ENCODE measurements at places on chromosomes 11 and 22.

DNA sequence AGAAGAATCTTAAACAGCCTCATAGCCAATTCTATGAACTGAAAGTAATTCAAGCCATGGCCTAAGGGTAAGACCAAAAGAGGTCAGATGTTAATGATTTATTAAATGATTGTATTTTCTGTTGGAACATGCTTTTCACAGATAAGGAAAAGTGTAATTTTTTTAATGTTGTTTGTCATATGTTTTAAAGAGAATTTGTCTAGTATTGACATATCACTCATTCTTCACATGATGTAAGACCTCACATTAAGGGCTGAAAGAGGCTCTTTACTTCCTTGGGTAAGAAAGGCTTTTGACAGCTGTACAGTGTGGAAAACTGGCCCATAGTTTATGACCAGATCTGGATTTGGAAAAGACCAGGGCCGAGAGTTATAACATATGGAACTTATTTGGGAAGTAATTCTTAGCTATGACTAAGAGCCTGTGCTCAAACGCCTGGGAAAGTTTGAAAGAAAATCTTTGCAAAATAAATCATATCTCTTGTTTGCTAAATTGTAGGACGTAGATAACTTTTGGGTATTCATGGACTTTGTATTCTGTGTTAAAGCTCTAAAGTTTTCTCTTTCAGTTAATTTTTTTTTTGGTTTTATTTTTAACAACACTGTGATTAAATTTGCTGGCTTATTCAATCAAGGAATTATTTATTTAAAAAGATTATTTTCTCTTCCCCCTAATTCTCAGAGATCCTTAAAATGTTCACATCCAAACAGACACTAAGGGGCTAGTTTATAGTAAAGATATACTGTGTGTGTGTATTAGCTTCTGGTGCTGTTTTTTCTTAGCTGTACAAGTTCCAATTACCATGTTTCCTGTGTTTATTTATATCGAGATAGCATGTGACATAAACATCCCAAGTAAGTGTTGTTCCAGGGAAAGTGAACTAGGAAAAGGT lies 162.2 kb downstream of the ARHGAP42 start:
- no peak for DNase-seq

DNA sequence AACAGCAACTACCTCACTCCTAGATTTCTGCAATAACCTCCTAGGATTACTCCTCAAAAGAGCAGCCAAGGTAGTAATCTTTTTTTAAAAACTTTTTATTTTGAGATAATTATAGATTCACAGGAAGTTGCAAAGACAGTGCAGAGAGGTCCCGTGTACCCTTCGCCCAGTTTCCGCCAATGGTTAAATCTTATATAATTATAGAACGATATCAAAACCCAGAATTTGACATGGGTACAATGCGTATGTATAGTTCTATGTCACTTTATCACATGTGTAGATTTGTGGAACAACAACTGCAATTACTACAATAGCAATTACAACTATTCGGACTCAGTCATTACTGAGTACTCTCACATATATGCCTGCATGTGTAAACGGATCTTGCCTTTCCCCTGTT lies 94.8 kb upstream of the APOA1 start:
- DNase-seq: peak; percentile 38

- DNase-seq: no peak
Observed at GRCh38 chr11:126604461-126604860, 249.0 kb downstream of the ST3GAL4 start.

DNA sequence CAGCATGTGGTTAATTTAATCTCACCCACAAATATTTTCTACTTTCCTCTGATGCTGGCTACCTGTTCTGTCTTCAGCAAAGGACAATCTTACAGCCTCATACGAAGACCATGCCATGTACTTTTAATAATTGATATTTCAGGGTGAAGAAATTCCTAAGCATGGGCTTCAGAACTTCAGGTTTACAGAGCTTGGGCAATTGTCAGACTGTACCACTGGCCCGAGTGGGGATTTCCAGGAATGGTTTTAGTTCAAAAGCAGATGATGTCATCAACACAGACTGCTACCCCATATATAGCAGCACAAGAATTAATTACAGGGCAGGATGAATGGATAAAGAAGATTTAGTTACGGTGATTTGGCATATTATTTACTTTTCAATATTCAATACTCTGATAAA lies 171.8 kb downstream of the ETS1 start:
- DNase-seq: peak; percentile 30

- DNase-seq: peak; percentile 24
Observed at GRCh38 chr11:44565953-44566949, 788 bp downstream of the CD82 start.

DNA sequence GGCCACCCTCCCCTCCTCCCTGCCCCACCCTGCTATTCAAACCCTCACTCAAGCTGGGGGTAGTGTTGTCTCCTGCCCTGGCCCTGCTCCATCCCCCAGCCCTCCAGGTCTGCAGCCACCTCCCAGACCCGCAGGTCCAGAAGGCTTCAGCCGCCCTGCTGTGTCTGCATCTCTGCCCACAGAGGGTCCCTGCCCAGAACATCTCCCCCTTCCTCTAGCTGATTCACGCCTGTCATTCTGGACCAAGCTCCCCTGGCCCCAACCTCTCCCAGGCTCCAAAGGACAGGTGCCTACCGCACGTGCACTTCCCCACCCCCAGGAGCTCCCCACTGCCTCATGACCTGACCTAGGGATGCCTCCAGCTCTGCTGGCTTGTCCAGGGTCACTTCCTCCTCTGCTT lies 16.0 kb upstream of the SHISAL1 start:
- DNase-seq: no peak

GRCh38 chr22:38180841-38181452 lies 683 bp downstream of the PLA2G6 start:
- peak; percentile 67 for DNase-seq

- DNase-seq: no peak
Observed at GRCh38 chr22:42366806-42367581, 65.2 kb downstream of the NFAM1 start.

GRCh38 chr11:65504674-65505465 lies 6.0 kb downstream of the MALAT1 start:
- peak; percentile 30 for DNase-seq

- DNase-seq: no peak
Observed at GRCh38 chr11:122434786-122435185, 220.7 kb upstream of the UBASH3B start.

DNA sequence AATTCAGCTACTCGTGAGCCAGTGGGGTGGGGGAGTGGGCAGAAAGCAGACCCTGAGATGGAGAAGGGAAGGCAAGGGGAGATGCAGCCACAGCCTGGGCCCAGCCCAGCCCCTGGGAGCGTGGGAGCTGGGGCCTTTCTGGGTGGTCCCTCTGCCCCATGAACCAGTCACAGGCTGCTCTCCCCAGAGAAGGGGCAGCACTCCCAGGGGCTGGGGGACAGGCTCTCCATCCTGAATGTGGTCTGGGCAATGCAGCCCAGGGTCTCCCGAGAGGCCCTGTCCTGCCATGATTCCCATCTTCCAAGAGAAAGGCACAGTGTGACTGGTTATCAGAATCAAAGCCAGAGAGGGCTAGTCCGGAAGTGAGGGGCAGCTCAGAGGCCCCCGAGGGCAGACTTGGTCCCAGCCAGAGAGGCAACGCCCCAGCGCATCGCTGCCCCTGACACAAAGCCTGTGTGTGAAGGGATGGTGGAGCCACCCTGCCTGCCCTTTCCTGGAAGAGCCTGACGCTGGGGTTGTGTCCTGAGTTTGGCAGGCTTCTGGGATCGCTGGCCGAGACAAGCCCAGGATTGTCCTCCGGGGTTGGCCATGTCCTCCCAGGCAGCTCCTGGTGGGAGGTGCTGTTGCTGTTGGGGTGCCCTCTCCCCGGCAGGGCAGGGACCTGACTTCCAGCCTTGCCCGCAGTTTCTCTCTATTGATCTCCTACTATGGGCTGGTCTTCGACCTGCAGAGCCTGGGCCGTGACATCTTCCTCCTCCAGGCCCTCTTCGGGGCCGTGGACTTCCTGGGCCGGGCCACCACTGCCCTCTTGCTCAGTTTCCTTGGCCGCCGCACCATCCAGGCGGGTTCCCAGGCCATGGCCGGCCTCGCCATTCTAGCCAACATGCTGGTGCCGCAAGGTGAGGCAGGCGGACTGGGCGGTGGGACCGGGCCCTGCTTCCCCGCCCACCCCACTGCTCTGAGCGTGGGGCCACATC lies 23.8 kb upstream of the SLC22A12 start:
- DNase-seq: no peak

DNA sequence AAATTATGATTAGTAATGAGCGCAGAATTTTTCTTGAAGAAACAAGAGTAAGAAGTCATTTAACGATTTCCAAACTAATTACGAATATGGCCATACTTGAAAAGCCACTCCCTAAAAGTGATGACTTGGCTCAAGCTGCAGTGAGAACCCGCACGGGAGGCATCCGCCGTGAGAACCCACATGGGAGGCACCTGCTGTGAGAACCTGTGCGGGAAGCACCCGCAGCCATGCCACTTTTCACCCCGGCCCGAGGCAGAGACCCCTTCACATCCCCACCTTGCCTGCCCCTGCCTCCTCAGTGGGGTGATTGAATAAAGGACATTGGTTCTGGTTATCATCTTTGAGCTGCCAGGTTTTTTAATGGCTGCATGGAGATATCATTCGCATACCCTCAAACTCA lies 89.7 kb downstream of the BRD1 start:
- DNase-seq: no peak
